ENCODE measurements at places on chromosomes 4 and X.

GRCh38 chrX:134007716-134008115, 22.3 kb upstream of the GPC3 start:
- DNase-seq = no peak
- no peaks in the 10 kb centered on the region for H3K36me3 ChIP-seq
- H3K27ac ChIP-seq = no peak overlapping the region
- no peaks in the 10 kb centered on the region for H3K27me3 ChIP-seq
- no peak overlapping the region for H3K4me3 ChIP-seq

DNA sequence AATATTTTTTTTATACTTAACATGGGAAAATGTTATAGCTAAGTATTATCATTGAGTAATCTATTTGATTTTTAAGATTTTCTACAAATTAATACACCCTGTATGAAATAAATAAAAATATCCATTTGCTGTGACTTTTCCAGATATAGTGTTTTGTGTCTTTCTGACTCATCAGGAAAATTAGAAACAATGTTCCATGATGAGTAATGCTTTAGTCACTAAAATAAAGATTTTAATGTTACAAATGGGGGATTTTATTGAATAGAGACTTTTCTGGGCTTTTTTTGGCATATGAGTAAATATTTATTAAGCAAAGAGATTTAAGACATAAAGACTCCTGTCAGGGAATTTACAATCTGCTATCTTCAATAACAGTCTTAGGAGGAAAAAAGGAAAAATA, 279.2 kb upstream of the NOCT start:
- no peak overlapping the region for H3K27ac ChIP-seq
- no peaks in the 10 kb centered on the region for H3K27me3 ChIP-seq
- H3K4me1 ChIP-seq = no peaks in the 10 kb centered on the region
- H3K4me3 ChIP-seq = no peak overlapping the region
- no peak for DNase-seq

- no peaks in the 10 kb centered on the region for H3K36me3 ChIP-seq
- H3K27me3 ChIP-seq = no peaks in the 10 kb centered on the region
- no peak overlapping the region for H3K27ac ChIP-seq
- DNase-seq = peak; percentile 3
- H3K4me3 ChIP-seq = no peak overlapping the region
These were observed 104.6 kb downstream of the DTHD1 start for GRCh38 chr4:36385951-36386571.

DNA sequence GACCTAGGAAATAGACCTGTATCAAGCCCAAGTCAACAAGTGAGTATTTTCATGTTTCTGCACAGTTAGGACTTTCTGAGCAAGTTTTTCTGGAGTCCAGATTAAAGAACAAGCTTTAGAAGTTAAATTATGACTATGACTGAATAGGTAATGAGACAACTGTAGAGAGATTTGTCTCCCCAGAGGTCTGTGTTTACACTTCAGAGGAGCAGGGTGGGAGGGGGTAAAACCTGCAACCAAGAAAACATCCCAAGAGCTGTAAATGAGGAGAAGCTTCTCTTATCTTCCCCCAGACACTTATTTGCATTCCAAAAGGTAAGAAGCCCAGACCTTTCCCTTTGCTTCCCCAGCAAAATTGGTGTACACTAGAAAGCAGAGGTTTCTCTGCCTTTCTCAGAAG, 22.1 kb upstream of the CEP135 start:
- H3K36me3 ChIP-seq = no peaks in the 10 kb centered on the region
- DNase-seq = no peak
- no peak overlapping the region for H3K27ac ChIP-seq
- no peaks in the 10 kb centered on the region for H3K27me3 ChIP-seq
- peaks cover 2% of the 10 kb centered on the region for H3K4me1 ChIP-seq

DNA sequence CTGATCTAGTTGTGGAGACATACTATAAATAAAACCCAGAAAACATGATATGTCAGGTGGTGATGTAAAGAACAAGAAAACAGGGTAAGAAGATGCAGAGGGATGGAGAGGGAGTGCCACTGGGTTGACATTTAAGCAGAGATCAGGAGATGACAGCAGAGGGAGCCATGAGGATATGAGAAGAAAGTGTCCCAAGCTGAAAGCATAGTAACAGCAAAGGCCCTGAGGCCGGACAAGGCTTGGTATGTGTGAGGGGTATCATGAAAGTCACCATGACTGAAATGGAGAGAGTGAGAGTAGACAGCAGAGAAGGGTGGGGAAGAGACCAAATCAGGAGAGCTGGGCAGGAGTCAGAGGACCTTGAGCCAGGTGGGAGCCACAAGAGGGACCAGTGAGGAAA, 3.4 kb downstream of the GPKOW start:
- no peak for DNase-seq
- H3K4me1 ChIP-seq = peaks cover 5% of the 10 kb centered on the region
- H3K4me3 ChIP-seq = no peak overlapping the region
- no peaks in the 10 kb centered on the region for H3K27me3 ChIP-seq
- no peak overlapping the region for H3K27ac ChIP-seq
- peaks cover 29% of the 10 kb centered on the region for H3K36me3 ChIP-seq

- DNase-seq = no peak
- no peaks in the 10 kb centered on the region for H3K36me3 ChIP-seq
- no peak overlapping the region for H3K27ac ChIP-seq
- no peak overlapping the region for H3K4me3 ChIP-seq
- H3K27me3 ChIP-seq = no peaks in the 10 kb centered on the region
These were observed 132.8 kb upstream of the S100G start for GRCh38 chrX:16517039-16517605.

- peak overlapping the region; percentile 41 for H3K27ac ChIP-seq
- H3K36me3 ChIP-seq = no peaks in the 10 kb centered on the region
- no peak for DNase-seq
- no peaks in the 10 kb centered on the region for H3K27me3 ChIP-seq
- H3K4me3 ChIP-seq = no peak overlapping the region
- no peaks in the 10 kb centered on the region for H3K4me1 ChIP-seq
These were observed 155.9 kb upstream of the MAOA start for GRCh38 chrX:43500246-43500645.

DNA sequence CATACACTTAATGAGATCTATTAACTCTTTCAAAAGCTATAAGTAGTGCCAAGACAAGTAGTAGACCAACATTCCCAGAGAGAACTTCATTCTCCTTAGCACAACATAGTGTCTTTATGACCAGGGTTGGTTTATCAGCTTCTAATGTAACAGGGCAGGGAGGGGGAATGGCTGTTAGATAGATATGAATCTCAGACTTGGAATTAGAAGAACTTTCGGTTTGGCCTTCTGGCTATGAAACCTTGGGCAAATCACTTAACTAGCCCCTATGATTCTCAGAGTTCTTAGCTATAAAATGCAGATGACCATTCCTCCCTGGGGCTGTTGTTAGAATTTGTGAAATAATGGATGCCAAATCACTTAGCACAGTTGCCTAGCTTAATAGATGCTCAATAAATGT, 132.2 kb downstream of the SLC10A7 start:
- H3K4me1 ChIP-seq = no peaks in the 10 kb centered on the region
- H3K27me3 ChIP-seq = no peaks in the 10 kb centered on the region
- no peaks in the 10 kb centered on the region for H3K36me3 ChIP-seq
- no peak overlapping the region for H3K4me3 ChIP-seq
- DNase-seq = peak; percentile 93

DNA sequence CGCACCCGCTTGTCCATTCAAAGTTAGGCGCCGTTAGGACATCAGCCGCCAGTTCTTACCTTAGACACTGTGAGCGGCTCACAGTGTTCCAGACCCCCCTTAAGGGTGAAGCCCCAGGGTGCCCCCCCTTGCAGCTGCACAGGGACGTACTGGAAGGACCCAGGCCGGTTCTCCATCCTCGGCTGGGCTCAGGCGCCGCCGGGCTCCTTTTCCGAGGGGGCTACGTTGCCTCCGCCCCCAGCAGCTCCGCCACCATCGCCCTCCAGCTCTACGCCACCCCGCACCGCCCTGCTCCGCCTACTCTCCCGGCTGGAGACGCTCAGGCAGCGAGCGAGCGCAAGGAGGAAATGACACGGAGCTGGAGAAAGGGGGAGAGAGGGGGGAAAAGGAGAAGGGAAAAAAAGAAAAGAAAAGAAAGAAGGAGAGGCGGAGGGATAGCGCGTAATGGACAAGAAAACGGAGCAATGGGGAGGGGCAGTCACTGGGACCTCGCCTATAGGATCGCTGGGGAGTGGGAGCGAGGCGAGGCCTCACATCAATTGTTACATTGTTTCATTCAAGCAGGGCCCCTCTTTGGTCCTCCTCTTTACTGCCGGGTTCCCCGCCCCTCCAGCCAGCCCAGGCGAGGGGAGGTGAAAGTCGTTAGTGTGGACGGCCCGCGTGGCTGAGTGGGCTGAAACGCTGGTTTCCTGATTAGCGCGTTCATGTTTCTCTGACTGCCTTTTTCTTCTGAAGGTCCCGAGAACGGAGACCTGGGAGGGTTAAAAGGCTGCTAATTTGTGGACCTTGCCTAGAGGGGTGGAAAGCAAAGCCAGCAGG, at the start of gene SHROOM4:
SHROOM4 (minus strand) TSS at position 352 of the 819 bp plus-strand sequence; CDS start at position 176, 176 bp downstream.
- H3K27ac ChIP-seq = peak within 1 kb of the TSS; percentile 70
- no peak for DNase-seq
- H3K36me3 ChIP-seq = no peaks in the 10 kb centered on the region
- no peaks in the 10 kb centered on the region for H3K27me3 ChIP-seq
- peak within 1 kb of the TSS; percentile 81 for H3K4me3 ChIP-seq

Measured in trophoblast cell (in vitro differentiated cells and primary cell).